ENCODE measurements at places on chromosomes 4 and X.

GRCh38 chrX:46713672-46714490 lies 45.0 kb downstream of the SLC9A7 start:
- DNase-seq: no peak

GRCh38 chr4:8268211-8268610 lies 1.3 kb upstream of the HTRA3 start:
- no peak for DNase-seq

- no peak for DNase-seq
These were observed 89.6 kb downstream of the SORCS2 start for GRCh38 chr4:7281691-7282665.

GRCh38 chr4:113781439-113782040 lies 20.0 kb upstream of the CAMK2D start:
- DNase-seq: no peak

- no peak for DNase-seq
These were observed 37.8 kb downstream of the WWC2 start for GRCh38 chr4:183136855-183137254.

- no peak for DNase-seq
These were observed 542.4 kb upstream of the DIPK2B start for GRCh38 chrX:45743081-45743533.
